ENCODE measurements at places on chromosomes 3 and 15.

DNA sequence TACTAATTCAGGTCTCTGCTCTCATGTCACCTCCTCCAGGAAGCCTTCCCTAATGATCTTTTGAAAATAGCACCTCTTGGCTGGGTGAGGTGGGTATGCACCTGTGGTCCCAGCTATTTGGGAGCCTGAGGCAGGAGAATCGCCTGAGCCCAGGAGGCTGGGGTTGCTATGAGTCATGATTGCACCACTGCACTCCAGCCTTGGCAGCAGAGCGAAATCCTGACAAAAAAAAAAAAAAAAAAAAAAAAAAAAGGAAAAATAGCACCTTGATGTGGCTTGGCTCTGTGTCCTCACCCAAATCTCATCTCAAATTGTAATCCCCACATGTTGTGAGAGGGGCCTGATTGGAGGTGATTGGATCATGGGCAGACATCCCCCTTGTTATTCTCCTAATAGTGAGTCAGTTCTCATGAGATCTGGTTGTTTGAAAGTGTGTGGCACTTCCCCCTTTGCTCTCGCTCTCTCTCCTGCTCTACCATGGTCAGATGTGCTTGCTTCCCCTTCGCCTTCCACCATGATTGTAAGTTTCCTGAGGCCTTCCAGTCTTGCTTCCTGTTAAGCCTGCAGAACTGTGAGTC is 11.2 kb upstream of the RNU6-1 start:
- no peak for DNase-seq

GRCh38 chr3:61269435-61269834 is 18.2 kb upstream of the FHIT start:
- no peak for DNase-seq

DNA sequence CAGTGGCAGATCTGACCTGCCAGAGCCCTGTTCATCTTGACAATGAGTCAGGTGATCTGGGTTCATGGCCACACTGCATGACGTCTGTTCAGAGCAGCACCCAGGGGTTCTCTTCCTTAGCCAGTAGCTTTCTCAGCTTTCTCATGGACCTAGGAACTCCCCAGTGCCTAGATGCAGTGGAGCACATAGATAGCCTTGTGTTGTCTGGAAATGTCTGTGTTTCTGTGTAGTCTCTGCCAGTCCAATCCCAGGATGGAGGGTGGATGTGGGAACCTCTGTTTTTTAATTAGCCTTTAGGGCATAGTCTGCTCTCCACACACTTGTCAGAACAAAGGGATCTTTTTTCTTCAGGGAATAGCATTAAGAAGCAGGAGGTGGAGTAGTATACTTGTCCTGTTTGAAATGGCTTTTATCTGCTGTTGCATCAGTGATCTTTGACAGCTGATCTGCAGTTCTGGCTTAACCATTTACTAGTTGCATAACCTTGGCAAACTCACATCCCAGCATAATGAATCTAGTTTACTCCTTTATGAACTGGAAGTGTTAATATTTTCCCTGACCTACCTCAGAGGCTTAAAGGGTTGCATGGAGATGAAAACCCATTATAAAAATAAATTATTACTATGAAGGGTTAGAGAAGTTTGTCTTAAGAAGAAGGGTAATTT is 16.1 kb upstream of the CACNA1D start:
- no peak for DNase-seq

- no peak for DNase-seq
These were observed 18.9 kb upstream of the ST3GAL6 start for GRCh38 chr3:98744283-98744682.

DNA sequence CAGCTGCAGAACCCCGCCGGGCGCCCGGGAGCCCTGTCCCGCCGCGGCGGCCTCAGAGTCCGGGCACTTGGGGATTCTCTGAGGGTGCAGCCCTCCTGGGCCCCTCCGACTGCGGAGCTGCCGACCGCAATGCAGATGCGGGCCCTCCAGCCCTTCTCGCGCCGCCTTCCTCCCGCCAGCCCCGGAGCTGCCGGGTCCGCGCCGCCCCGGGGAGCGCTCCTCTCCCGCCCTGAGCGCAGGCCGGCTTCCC is 320 bp upstream of the ACAN start:
- DNase-seq, result no peak

DNA sequence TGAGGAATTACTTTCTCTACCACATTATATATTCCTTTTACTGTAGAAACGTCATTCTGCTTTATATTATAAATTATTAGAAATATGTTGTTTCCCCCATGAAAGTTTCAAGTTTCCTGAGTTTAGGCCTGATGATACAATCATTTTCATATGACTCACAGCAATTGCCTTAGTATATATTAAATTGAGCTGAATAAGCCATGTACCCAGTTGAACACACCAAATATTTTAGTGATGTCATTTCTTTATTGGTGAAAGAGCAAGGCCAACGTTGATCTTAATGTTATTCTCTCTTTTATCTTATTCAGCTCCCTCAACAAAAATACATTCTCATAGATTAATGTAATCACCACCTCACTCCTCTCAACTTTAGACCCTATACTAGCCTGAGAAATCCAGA is 30.8 kb downstream of the B3GNT5 start:
- DNase-seq, result no peak

DNA sequence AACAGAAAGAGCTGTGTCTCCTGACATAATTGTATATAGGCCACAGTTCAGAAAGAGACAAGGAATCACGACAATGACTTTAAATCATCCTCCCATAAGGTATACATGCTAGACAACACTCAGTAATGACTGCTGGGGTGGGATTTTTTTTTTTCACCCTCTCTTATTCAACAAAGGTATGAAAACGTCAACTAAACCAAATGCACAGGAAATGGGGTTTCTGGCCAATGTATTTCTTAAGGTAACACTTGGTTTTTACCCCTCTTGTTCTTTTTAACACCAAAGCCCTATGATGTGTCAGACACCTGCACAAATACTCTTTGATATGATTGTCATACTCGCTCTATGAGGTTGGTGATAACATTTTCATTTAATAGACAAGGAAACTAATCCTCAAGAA is 78.3 kb downstream of the MCF2L2 start:
- no peak for DNase-seq

GRCh38 chr3:57981483-57982087 is 26.6 kb upstream of the FLNB start:
- no peak for DNase-seq

DNA sequence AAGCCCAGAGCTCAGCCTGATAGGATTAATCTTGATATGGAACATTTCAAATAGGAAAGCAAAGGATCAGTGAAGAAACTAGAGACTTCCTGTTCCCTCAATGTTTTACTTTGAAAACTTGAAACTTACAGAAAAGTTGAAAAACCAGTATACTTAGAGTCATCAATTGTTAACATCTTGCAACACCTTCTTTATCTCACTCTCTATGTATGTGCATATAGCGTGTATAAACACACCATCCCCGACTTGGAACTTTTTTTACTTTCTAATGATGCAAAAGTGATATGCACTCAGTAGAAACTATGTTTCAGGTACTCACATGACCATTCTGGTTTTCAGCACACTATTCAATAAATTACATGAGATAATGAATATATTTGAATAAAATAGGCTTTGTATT is 60.5 kb downstream of the SEC22A start:
- DNase-seq, result no peak

- no peak for DNase-seq
These were observed 164.3 kb upstream of the NUDT16 start for GRCh38 chr3:131217296-131217741.

- DNase-seq, result no peak
These were observed 60.1 kb downstream of the ATP10A start for GRCh38 chr15:25803036-25803435.

DNA sequence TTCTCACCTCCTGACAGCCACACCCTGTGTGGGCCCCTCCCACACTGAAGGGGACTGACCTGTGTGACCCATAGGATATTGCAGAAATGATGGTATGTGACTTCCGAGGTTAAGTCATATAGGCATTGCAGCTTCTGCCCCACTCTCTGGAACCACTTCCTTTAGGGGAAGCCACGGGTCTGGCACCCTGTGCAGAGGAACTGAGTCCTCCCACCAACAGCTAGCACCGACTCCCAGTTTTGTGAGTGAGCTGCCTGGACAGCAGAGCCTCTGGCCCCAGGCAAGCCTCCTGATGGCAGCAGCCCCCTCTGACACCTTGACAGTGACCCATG is 24.6 kb upstream of the SLC6A6 start:
- no peak for DNase-seq

- no peak for DNase-seq
These were observed 37.9 kb downstream of the NTRK3 start for GRCh38 chr15:88218557-88219221.

GRCh38 chr3:188949996-188950395 is 221.8 kb upstream of the TPRG1 start:
- no peak for DNase-seq

- no peak for DNase-seq
These were observed 18.5 kb downstream of the TNK2 start for GRCh38 chr3:195889870-195890295.

GRCh38 chr3:84275532-84275931 is 683.3 kb upstream of the CADM2 start:
- DNase-seq, result no peak

DNA sequence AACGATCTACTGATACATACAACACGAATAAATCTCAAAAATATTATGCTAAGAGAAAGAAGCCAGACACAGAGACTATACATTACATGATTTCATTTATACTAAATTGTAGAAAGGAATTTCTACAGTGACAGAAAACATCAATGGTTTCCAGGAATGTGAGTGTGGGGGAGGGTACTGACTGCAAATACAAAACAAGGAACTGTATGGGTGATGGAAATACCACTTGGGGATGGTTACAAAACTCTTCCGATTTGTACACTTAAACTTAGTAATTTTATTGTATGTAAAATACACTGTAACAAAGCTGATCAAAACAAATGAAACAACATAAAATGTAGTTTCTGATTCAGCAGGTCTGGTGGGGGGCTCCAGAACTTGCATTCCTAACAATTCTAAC is 45.8 kb upstream of the IP6K2 start:
- DNase-seq, result no peak

DNA sequence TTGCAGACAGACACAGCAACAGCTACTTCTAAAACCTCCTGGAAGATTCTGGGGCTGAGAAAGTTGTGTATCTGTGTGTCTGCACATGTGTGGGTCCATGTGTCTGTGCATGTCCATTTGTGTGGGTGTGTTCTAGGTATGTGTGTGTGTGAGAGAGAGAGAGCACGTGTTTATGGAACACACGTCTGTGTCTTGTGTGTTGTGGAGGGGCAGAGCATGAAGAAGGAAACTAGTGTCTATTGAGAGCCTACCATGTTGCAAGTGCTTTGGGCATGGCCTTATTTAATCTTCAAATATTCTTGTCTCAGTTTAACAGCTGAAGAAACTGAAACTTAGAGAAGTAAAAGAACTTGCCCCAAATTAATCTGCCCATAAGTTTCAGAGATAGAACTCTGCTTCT is 327.5 kb downstream of the UACA start:
- DNase-seq, result no peak

DNA sequence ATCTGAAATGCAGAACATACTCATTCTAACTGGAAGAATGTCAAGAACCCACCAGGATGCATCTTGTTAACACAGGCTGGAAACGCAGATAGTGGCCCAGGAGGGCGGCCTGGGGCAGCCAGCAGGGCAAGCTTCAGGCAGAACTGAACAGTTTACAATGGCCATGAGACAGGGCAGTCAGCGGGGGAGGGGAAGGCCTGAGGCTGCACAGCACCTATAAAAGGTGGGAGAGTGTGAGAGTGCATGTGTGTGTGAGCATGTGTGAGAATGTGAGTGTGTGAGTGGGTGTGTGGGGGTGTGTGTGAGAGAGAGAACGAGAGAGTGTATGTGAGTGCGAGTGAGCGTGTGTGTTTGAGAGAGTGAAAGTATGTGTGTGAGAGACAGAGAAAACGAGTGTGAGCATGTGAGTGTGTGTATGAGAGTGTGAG is 26.8 kb upstream of the SLCO2A1 start:
- no peak for DNase-seq

- DNase-seq, result no peak
These were observed 60.2 kb upstream of the FAM174B start for GRCh38 chr15:92715758-92716157.

GRCh38 chr3:5095886-5096285 is 26.2 kb upstream of the ARL8B start:
- DNase-seq, result no peak

DNA sequence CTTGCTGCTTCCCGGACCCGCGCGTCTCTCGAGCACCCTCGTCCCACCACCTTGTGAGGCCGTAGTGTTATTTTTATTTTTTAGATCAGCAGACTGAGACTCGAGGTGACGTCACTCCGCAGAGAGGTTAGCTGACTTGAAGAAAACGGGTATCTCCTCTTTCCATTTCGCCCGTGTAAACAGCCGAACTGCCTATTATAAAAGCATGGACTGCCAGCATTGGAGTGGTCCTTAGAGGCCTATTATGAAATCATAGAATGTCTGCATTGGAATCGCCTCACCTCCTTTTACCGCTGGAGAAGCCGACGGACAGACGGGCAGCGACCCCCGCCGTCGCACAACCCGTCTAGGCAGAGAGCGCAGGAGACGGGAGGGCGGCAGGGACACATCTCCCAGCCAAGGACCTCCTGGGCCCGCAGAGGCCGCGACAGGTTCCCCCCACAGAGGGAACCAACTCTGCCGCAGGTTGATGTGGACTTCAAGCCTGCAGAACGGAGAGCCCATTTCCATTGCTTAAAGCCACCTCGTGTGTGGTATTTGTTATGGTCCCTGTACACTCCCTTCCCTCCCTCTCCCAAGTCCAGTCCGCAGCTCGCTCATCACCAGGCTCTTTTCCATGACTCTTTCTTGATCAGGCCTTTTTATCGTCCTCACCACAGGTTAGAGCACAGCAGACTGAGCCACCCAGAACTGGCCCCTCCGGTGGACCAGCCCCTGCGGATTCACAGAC is 540 bp upstream of the PPP1R2 start:
- DNase-seq, result no peak

GRCh38 chr3:165195640-165196576 is at the start of gene SLITRK3:
Gene SLITRK3 (minus strand): TSS chr3:165196384. CDS start chr3:165190830, 5,554 bp downstream.
- DNase-seq, result no peak

- DNase-seq, result no peak
These were observed 43.9 kb downstream of the DTWD1 start for GRCh38 chr15:49664716-49665115.

DNA sequence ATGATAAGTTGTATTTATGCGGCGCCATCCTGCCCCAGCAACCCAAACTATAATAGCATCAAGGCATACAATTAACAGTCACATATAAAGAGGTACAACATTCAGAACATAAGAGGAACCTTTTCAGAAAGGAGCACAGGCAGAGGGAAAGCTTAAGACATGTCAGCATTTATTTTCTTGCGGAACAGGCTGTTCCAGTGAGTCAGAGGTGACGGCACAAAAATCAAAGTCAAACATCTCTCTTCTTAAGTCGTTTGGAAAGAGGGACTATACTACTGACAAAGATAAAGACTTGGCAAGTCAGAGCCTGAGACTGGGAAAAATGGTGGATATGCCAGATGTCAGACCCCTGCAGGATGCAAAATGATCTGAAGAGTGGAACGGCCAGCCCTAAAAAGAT is 128.4 kb downstream of the CTNNB1 start:
- no peak for DNase-seq

- DNase-seq, result no peak
These were observed 61.1 kb upstream of the IQSEC1 start for GRCh38 chr3:13134166-13134878.
